ENCODE measurements at places on chromosomes 3 and 15.

GRCh38 chr3:101377796-101378195 lies 57.4 kb upstream of the IMPG2 start:
- DNase-seq = no peak

DNA sequence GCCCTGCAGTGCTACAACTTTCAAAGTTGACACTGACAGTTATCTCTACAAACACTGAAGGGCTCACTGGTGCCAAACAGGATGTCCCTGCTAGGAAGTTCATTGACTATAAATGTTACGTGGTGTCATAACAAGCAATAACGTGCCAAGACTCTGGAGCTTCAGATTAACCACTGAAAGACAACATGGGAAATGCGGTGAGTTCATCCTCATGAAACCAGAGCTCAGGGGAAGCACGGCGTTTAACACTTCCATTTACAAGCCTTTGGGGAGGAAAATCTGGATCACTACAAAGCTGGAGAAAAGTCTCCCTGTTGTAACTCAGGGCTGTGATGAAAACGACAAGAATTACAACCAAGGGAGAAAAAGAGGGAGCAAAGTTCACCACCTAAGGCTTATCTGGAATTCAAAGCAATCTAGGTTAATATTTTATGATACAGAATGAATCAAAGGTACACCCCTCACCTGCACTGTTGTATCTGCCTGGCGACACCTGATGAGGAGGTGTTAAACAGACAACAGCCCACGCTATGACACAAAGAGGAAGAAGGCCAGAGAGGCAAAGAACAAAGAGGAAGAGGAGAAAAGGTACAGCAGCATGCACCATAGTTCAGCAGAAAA lies 27.0 kb downstream of the SHQ1 start:
- DNase-seq = no peak

DNA sequence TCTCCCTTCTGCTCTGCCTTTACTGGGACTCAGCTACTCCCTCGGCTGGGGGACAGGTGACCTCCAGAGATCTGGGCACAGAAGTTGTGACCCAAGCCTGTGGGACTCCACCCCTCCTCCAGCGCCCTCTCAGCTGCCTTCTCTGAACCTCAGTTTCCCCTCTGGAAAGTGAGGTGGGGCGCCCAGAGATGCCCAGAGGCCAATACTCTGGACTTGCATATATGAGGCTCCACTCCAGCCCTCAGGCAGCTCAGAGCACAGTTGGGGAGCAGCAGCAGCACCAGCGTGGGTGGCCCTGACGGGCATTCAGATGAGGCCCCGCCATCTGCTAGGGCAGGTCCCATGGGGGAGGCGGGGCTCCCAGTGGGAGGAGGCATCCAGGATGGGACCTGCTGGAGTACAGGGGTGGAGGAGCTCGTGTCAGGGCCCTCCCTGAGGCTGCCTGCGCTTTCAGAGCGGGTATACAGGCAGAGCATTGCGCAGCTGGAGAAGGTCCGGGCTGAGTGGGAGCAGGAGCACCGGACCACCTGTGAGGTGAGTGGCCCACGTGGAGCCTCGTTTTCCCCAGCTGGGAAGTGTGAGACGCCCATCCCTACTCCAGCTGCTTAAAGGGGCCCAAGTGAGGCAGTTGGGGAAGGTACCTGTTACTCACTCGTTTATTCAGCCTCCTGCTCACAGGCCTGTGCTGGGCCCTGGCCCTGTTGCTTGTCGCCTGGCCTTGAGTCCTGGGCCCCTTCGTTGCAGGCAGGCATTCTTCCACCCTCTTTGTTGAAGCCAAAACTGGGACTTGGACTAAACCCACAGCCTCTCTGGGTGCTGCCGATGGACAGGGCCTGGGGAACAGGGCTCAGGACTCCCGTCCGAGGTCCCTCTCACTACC lies 35.4 kb downstream of the PSTPIP1 start:
- peak; percentile 36 for DNase-seq

DNA sequence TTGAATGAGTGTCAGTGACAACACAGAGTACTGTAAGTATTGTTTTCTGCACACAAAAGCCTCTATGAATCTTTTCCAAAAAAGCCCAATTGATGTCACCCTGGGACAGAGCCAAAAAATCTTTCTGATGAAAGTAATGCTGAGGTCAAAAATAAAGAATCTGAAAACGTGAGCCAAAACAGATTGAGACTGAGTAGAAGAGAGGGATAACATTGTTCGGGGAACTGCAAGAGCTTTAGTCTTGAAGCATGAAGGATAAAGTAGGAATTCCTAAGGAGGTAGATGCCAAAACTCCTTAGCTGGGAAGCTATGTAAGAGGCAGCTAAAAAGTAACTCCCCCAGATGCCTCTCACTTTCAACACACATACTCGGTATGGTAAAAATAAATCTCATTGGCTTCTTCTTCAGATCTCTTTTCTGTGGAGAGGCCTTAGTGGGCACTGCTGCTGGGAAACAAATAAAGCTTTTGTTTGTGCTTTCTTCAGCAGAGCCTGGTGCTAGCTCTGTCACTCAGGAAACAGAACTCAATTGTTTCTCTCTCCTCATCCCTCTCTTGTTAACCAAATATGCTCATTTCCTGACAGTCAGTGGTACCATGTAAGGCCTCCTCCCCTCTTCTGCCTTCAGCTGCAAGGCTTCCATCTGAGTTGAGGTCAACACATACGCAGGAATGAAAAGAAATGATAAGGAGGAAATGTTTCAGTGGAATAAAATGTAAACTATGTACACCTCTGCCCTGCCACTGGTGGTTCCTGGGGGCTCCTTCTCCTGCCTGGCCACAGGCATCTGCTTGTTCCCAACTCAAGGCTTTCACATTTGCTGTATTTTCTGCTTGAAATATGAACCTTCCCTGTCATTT lies 58.1 kb downstream of the CD200 start:
- DNase-seq = no peak

DNA sequence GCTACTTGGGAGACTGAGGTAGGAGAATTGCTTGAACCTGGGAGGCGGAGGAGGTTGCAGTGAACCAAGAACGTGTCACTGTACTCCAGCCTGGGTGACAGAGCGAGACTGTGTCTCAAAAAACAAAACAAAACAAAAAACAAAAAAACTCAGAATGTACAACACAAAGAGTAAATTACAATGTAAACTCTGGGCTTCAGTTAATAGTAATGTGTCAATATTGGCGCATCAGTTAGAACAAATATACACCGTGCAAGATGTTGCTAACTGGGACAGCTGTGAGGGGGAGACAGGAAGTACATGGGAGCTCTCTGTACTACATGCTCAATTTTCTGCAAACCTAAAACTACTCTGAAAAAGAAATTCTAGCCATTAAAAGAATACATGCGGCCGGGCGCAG lies 23.5 kb upstream of the TRPM1 start:
- DNase-seq = no peak

DNA sequence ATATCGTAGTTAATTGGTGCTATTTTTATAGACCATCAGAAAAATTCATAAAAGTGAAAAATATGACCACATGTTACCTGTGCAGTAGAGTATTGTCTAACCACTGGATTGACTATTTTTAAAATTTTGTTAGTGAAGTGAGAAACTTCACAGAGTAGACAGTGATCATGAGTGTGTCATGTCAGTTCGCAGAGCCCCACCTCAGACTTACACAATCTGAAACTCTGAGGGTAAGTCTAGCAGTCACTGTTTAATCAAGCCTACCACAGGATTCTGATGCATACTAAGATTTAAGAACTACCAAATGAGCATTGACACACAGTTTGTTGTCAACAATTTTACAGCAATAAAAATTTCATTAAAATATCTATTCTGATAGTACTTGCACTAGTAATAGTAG lies 552.9 kb upstream of the SUCLG2 start:
- DNase-seq = no peak

GRCh38 chr3:31832551-31832950 lies 148.5 kb downstream of the OSBPL10 start:
- no peak for DNase-seq

DNA sequence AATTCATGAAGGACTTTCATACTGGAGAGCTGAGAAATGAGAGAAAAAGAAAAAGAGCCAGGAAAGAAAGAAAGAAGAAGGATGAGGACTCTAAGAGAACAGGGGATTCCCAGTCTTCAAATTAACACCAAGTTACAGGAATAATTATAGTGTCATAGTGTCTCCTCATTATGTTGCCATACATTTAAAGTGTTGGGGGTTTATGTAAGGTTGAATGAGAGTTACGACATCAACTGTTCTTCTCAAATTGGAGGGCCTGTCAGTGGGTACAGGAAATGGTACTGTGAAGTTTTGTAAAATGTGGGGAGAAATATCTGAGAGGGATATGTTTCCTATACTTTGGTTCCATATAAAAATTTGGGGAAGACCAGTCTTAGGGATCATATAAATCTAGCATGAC lies 12.3 kb upstream of the CD200 start:
- no peak for DNase-seq

DNA sequence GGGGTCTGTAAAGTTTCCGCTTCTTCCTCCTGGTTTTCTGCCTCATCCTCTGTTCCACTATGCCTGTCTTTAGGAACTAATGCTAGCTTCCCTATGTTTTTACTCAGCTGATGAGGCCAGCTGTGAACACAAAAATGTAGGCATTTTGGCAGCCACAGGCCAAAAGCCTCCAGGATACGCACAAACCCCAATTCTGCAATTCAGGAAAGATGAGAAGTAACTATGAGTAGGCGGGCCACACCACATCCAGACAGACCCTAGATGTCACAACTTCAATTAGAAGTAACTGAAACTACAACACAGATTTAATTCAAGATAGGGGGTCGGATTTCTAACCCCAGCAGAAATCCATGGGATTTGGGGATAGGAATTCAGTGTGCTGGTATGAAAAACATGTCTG lies 11.9 kb downstream of the CA12 start:
- no peak for DNase-seq

DNA sequence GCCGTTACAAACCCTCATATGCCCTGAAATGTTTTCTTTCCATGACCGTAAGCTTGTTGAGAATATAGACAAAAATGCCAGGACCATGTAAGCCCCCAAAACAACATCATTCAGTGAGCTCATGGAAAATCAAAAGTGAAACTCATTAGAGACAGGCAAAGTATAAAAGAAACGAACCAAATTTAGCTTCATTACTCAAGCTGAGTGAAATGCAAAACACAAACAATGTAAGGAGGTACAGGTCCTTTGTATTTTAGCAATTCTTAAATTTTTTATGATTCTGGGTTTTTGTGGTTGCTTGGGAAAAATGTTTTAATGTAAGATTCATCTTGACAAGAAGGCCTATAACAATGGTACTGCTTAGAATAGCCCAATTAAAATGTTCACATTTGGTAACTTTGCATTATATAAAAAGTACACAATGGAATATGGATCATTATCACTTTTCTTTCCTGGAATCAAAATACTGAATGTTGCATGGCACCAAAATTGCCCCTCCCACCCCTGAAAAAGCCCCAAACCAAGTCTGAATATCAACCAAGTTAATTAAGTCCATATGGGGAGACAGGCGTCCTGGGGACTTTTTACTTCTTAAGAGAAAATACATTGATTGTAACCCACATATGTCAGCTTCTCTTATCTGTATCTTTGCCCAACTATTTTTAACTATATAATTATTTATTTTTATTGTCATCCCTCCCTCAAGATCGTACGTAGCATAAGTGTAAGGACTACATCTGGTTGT lies 247.7 kb upstream of the CDIN1 start:
- DNase-seq = no peak

- no peak for DNase-seq
Measured at GRCh38 chr15:99110093-99110492, 5.2 kb downstream of the SYNM start.

DNA sequence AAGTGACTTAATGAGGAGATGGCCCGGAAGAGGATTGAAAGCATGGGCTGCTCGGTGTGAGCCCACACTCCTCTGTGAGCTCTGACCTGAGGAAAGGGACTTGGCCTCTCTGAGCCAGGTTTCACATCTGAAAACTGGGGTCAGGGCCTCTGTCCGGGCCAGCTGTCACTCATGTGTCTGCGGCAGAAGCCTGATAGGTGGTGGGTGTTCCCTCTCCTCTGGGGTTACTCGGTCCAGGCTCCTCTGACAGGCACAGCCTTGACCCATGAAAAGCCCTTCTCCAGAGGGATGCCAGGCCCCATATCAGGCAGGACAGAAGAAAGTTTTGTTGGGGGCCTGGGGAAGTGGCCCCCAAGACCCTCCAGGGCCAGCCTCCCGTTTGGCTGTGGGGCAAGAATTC lies 131.4 kb downstream of the CHSY1 start:
- DNase-seq = no peak

- no peak for DNase-seq
Measured at GRCh38 chr3:126961191-126961790, 21.6 kb upstream of the PLXNA1 start.

- DNase-seq = no peak
Measured at GRCh38 chr15:69723404-69724096, 270.9 kb downstream of the RPLP1 start.

GRCh38 chr15:68789534-68790241 lies 31.0 kb downstream of the ANP32A start:
- no peak for DNase-seq

DNA sequence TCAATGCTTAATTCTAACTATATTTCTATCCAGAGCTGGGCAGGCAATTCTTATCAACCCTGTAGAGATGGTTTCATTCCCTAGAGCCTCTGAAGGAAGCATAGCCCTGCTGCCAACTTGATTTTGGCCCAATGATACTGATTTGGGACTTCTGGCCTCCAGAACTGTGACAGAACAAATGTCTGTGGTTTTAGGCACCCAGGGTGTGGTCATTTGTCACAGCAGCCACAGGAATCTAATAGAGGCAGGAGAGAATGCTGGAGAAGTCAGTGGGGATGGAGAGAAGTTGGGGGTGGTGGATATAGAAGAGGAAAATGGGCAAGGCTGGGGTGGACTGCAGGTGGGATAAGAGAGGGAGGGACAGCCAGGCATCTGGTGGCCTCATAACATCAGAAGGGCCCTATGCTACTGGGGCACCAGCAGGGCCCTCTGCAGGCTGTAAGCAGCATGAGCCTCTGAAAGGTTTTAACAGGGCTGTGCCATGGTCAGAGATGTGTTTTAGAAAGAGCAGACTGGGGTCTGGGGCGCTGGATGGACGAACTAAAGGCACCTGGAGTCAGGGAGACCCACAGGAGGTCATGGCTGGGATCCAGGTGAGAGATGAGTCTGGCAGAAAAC lies 19.8 kb downstream of the MRPS11 start:
- DNase-seq = no peak

DNA sequence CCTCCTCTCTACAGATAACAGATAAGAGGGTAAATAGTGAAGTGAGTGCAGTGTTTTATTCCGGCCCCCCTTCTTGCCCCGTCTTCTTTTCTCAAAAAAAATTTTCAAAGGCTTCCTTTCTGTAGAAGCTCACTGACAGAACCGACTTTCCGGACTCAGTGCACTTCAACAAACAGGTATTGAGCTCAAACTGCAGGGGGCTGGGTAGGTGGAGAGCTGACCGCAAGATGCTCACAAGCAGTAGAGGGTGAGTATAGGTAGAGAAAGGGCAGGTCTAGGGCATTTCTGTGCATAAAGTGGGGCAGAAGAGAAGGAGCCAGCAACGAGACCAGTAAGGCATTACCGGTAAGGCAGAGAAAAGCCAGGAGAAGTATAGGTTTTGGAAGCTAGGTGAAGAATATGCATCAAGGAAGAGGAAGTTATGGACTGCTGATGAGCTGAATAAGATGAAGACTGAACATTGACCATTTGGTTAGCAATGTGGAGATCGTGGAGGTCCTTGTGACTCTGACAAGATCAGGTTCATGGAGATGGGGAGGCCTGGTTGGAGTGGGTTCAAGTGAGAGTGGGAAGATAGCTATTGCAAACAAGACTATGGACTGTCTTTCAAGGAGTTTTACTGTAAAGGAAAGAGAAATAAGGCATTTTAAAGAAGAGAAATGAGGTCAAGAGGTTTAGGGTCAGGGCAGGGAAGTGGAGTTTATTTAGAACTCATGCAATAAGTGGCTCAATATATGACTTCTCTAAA lies 97.4 kb downstream of the ST6GAL1 start:
- peak; percentile 71 for DNase-seq

- DNase-seq = no peak
Measured at GRCh38 chr3:15313461-15313860, 18.9 kb downstream of the SH3BP5 start.

- DNase-seq = no peak
Measured at GRCh38 chr3:35439663-35440062, 199.7 kb upstream of the ARPP21 start.
